ENCODE measurements at places on chromosomes 3 and 15.

DNA sequence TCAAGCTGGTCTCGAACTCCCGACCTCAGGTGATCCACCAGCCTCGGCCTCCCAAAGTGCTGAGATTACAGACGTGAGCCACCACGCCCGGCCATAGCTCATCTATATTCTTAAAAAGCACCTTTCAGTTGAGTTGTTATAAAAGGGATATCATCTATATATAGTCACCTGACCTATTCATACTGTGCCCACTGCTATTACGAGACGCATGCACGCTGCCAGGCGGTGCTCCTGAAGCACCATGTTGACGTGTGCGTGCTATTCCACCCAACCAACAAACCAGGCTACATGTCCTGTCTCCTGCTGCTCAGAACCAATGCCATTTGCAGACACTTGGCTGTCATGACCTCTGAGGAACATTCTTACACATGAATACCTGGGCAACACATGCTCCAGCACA, 17.6 kb downstream of the CYFIP1 start:
- no peak for DNase-seq

DNA sequence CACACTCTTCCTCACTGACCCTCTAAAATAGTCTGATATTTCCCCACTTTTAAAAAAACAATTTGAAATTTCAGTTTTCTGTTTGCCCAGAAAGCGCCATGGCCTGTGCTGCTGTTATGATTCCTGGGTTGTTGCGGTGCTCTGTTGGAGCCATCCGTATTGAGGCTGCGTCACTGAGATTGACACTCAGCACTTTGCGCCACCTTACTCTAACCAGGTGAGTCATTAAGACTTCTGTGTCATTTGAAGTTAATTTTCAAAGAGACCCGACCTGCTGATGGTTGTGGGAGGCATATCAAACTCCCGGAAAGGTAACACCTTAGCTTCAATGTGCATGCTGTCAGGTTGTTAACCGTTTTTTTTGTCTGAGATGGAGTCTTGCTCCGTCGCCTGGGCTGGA, 5.8 kb downstream of the OXNAD1 start:
- no peak for DNase-seq

DNA sequence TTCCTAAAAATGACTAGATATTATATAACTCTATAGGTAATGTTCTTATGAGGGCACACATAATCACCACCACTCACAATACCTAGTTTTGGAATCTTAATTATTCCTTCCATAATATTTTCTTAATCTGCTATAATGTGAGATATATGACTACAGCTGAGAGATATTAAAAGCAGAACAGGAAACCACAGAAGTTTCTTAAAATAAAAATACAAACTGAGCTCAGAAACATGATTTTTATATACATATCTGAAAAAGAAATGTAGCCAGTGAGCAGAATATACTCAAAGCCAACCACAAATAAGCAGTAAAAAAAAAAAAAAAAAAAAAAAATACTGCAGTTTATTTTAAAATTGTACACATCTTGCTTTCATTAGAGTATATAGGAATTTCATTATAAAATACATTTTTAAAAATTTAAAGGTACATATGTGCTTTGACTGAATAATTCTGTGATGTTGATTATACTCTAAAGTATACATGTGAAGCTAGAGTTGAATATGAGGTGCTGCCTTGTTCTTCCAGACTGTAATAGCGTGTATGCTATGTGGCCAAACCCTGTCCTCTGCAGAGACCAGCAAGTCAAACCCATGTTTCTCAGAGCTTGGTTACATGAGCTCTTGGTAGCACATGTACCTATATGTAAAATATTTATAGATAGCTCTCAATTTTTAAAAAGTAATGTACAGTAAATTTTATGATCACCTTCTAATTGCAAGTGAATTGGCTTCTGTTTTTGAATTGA, 175.0 kb downstream of the UBE2E2 start:
- DNase-seq, result no peak

GRCh38 chr15:52651114-52651513, 28.1 kb downstream of the ATOSA start:
- DNase-seq, result no peak

DNA sequence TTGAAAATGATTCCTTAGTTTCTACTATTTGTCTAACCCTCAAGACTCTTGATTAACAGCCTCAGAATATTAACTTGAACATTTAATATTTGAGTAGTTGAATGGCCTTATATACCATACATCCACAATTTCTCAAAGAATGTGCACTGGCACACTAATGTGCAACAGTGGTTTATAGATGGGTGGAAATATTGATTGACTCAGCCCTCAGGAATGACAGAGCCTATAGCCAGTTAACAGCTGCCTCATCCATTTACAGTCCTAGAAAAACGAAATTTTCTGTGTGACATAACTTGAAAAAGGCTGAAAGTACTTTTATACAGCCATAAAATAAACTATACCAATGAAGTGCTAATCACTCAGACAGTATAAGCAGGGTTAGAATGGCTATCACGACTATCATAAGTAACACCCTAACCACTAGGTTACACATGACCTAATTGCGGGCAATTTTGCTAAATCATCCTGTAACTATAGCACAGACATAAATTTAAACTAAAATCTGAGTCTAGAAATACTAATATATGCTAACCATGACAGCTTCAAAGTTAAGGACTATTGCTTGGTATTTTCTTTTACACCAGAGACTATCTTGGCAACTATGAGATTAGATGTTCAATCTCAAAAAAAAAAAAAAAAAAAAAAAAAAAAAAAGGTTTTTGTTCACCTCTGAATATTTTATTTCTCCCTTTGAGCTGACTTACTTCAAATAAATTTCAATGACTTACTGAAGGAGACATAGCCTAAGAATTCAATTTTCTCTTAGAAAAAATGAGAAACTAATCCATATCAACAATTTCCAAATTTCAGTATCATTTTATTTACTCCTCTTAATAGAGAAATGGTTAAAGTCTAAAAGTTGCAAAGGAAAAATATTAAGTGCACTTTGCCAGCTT, 9.3 kb downstream of the SECISBP2L start:
- no peak for DNase-seq

DNA sequence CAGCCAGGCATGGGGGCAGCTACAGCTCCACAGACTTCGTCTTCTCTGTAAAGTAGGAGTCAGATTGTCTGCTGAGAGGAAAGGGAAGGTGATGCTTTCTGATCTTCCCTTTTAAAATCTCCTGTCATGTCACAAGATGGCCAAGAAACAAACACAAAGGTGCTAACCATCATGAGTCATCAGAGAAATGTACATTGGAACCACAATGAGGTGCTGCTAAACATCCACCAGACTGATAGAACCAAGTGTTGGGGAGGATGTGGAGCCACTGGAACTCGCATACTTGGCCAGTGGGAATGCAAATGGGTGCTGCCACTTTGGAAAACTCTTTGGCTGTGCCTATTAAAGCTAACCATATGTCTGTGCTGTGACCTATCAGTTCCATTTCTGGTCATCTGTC, 268.8 kb downstream of the SLCO3A1 start:
- no peak for DNase-seq

DNA sequence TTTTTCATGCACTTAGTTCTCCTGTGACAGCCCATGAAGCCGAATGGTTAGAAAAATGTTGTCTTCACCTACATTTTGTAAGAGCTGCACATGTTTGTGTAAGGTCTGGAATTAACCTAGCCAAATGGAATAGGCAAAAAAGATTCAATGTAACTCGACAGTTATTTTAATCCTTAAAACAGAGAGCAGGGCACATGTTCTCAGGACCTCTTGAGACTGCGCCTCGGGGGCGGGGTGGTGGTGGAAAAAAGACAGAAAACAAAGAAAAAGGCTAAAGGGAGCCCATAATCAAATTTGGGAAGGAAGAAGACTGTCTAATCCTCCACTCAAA, 702 bp upstream of the CSNK1G1 start:
- no peak for DNase-seq

All from neural crest cell (in vitro differentiated cells).